ENCODE measurements at places on chromosomes 2 and 18.

- DNase-seq = no peak
Measured at GRCh38 chr2:98479371-98479770, 34.7 kb downstream of the INPP4A start.

GRCh38 chr2:15173501-15173900 is 387.6 kb downstream of the NBAS start:
- DNase-seq = no peak

DNA sequence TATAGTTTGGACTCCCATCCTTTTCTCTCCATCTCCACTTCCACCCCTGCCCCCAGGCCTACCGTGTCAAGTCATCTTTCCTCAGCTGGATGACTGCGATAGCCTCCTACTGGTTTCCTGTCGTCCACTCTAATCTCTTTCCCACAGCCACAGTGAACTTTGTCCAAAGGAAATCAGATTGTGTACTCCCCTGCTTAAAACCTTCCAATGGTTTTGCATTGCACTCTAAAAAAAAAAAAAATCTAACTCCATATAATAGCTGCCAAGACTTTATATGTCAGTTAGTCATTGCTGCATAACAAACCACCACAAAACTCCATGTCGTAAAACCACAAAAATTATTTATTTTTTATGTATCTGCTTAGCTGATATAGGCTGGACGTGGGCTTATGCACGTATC is 160.2 kb upstream of the CCDC68 start:
- DNase-seq = no peak

DNA sequence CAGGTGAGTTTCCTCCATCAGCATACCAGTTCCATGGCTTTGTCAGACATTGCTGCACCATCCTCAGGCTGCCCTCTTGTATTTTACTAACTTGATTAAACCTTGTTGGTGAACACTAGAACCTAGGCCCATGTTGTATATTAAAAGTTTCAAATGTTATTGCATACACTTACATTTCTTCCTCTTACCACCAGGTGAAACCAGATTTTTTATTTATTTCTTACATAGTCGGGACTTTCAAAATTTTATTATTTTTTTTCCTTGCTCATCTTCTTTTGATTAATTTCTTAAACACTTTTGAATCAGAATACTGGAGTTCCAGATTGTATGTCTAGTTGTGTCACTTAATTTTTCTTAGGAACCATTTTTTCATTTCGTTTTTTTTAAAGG is 5.9 kb downstream of the CERS6 start:
- no peak for DNase-seq

GRCh38 chr2:15391751-15392150 is 169.4 kb downstream of the NBAS start:
- no peak for DNase-seq

GRCh38 chr2:135490376-135490775 is 40.6 kb downstream of the ZRANB3 start:
- no peak for DNase-seq

- DNase-seq = peak; percentile 64
Measured at GRCh38 chr2:121075006-121075551, 209.9 kb downstream of the TFCP2L1 start.

DNA sequence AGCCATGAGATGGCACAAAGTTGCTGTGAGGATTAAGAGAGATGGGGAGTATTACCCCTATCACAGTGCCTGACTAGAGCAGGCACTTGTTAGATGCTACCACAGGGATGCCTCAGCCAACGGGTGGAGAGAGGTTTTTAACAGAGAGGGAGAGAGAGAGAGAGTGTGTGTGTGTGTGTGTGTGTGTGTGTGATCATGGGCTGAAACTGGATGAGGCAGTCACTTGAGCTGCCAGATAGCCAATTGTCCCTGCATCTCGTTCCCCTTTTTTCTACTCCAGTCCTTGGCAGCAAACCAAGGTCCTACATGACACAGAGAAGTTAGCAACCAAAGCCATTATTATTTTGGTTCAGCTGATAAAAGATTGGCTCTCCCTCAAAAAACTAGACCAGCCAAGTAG is 3.0 kb downstream of the CD8A start:
- peak; percentile 39 for DNase-seq

GRCh38 chr2:74927621-74928020 is 30.8 kb upstream of the POLE4 start:
- no peak for DNase-seq

DNA sequence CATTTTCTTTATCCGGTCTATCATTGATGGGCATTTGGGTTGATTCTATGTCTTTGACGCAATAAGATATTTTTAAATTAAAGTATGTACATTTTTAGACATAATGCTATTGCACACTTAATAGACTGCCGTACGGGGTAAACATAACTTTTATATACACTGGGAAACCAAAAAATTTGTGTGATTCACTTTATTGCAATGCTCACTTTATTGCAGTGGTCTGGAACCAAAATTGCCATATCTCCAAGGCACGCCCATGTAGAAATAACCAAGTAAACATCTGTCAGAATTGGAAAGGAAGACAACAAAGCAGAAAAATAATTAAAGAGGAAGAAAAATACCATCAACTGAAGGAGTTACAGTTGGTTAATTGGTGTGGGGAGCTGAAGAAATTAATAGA is 205.8 kb upstream of the CTAGE1 start:
- no peak for DNase-seq

DNA sequence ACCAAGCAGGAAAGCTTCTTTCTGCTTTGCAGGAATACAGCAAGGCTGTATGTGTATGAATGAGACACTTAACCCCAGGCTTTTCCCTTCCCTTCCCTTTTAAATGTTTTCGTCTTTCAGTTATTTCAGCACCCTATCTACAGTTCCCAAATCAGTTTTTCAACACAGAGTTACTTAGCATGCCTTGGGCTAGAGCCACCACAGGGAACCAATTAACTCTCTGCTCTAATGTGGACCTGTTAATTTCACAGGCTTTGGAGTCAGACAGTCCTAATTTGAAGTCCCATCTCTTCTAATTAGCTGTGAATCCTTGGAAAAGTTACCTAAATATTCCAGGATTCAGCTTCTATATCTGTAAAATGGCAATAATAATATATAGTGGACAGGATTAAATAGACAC is 89.2 kb upstream of the REG3A start:
- no peak for DNase-seq

- peak; percentile 90 for DNase-seq
Measured at GRCh38 chr2:69012310-69013141, 453 bp upstream of the ANTXR1 start.

GRCh38 chr2:159650574-159650973 is 34.2 kb upstream of the BAZ2B start:
- DNase-seq = no peak

DNA sequence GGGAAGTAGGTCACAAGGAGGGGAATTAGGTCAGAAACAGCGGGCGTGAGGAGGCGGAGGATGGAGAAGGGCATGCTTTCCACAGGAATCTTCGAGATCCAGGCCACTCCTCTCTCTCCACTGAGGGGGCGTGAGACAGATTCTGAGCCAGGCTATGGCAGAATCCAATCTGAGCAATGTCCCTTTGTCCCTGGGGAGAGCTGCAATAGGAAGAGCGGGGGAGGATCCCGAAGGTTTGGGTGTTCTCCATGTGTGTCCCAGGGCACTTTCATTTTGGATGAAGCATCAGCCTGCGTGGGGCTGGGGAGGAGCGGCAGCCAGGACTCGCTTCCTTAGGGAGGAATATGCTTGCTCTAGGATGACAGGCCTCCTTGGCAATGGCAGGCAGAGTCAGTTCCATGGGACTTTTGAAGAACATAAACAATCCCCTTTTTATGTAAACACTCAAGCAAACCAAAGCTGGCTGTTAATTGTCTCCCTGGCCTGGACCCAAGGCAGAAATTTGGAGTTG is 84.0 kb downstream of the LIPG start:
- peak; percentile 64 for DNase-seq

DNA sequence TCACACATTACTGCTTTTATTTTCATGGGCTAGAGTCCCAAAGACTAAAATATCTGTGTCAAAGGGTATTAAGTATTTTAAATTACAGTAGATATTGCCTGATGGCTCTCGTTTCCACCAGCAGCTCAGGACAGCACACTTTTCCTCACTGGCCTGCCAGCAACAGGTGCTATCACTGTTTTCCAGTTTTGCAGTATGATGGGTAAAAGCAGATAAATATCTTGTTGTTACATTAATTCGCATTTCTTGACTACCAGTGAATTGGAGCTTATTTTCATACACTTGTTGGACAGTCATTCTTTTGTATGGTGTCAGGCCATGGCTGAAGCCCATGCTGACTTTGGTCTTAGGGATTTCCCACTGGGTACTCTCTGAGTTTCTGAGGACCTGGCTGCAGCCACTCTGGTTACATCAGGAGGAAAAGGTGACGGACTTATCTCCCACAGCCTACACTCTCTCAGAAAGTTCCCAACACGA is 4.8 kb downstream of the APOB start:
- no peak for DNase-seq

GRCh38 chr2:229810786-229811185 is 96.4 kb upstream of the DNER start:
- DNase-seq = peak; percentile 23

DNA sequence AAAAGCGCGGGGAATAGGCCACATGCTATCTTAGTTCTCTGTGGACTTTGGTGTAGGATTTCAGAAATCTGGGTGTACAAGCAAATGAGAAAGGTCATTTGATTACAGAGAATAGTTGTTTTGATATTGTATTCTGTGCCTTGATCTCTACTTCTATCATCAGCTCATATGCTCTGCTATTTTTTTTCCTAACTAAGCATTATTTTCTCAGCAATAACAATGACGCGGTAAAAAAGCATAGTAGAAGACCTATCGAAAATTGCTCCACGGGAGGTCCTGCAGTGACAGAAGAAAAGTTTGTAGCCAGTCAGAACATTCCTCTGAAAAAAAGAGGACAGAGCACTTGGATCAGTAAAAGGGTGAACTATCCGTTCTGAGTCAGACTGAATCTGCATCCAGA is 2.8 kb upstream of the SETBP1 start:
- DNase-seq = no peak

DNA sequence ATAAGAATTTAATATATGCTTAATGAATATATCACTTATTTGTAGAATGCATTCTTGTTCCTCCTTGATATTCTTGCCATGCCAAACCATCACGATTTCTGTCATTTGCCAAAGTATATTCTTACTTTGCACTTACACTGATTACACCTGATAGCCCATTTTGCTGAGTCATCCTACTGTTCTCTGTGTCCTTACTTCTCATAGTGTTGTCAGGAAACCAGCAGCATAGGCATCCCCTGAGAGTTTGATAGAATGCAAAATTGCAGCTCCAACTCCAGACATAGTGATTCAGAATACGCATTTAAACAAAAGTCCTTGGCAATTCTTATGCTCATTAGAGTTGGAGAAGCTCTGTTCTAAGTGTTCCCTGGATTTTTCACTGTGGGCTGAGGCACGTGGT is 687.1 kb downstream of the DPP10 start:
- no peak for DNase-seq

DNA sequence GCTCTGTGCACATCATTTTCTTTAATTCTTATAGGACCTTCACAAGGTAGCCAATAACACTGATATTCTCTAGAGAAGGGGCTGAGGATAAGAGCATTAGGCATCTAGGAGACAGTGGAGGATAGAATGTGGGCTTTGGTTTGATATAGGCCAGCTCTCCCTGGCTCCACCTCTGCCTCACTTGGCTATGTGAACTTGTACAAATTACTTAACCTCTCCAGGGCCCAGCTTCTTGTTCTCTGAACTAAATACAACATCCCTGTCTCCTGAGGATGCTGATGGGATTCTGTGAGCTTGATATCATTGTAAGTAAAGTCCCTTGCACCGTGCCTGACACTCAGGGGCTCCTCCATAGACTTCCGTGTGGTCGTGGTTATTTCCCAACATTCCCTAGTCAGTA is 87.3 kb downstream of the ACOXL start:
- DNase-seq = no peak

- no peak for DNase-seq
Measured at GRCh38 chr2:75462721-75463120, 98.0 kb downstream of the EVA1A start.

DNA sequence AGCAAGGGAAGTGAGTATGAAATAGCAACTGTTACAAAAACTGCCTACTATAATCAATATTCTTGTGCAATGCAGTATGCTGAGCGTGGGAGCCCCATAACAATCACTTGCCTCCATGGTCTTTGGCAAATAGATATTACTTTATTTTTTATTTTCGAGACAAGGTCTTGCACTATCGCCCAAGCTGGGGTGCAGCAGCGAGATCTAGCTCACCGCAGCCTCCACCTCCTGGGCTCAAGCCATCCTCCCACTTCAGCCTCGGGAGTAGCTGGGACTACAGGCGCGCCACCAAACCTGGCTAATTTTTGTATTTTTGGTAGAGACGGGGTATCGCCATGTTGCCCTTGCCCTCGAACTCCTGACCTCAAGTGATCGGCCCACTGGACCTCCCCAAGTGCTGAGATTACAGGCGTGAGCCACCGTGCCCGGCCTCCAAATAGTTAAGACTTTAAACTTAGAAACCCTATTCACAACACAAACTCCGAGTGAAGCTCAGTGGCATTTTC is 1.2 kb upstream of the CCNT2 start:
- peak; percentile 4 for DNase-seq

DNA sequence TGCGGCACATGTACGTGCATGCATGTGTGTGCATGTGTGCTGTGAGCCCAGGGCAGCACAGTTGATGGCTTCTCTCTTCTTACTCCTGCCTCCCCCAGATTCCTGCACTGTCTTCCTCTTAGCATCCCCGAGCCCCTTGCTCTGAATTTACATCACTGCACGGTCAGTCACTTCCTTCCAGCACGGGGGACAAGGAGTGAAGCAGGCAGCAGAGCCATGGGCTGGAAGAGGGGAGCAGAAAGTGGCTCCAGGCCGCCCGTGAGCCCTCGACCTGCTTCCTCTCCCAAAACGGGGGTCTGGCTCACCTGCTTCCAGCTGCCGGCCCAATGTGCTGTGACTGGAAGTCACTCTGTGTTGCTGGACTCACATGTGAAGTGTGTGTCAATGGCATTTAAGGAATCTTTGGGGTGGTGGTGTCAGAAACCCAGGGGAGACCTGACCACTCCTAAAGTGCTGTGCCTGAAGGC is 106.1 kb downstream of the FAM210A start:
- DNase-seq = no peak

DNA sequence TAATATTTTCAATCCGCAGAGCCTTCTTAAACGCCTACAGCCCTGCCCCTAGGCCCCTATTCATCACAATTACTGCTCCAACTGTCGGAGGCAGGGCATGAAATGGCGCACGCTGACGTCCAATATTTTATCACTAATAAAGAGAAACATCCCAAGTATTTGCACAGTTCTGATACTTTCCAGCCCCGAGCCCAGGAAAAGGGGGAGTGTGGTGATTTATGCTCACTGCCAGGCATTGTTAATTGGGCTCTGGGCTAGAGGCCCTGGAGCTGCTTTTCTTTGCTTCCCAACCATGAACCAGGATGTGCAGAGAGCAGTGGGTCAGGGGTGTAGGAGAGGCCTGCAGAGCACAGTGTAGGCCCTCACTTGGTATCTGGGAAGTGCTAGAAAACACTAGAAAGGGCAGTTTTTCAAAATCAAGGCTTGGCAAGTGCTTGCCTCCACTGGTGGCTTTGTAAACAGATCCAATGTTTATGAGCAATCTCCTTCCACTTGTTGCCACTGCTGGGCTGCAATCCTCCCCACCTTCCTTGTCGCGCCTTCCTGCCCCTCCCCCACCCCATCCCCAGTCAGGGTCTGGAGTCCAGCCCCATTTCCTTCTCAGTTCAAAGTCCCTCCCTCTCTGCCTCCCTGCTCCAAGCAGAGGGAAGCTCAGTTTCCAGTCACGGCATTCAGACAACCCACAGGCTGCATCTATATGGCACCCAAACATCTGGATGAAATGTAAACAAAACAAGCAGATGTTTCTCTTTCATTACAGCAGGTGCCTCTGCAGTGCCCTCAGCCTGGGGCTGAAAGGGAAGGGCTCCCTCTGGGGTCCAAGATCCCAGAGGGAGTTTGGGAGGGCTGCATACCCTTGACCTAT is 83.9 kb upstream of the PKDCC start:
- DNase-seq = peak; percentile 63

Data from muscle of back (tissue), 13 donors.